Airway epithelial cell (primary cell): ENCODE measurements at places on chromosomes 12 and 14. TPM values are rescaled to one million over a fixed set of nuclear protein-coding genes. Genes with fewer than 3 reads are reported as not detected.

The ASCL1 gene
- total RNA-seq = not detected in 2 replicates

The ADCY4 gene
- total RNA-seq = 0.85 and 1.6 TPM in 2 replicates

The AQP6 gene
- 0.14 TPM in 1 of 2 replicates, not detected in the other for total RNA-seq

The C12orf56 gene
- 0.14 and 0.23 TPM in 2 replicates for total RNA-seq

The VAMP1 gene
- 1.8 and 2.9 TPM in 2 replicates for total RNA-seq
